GM04503 (cell line): ENCODE measurements at places on chromosomes 3 and 15.

GRCh38 chr15:85412956-85413854 lies 32.8 kb downstream of the AKAP13 start:
- DNase-seq = peak; percentile 36

GRCh38 chr15:73069109-73069508 lies 16.8 kb downstream of the NEO1 start:
- no peak for DNase-seq

DNA sequence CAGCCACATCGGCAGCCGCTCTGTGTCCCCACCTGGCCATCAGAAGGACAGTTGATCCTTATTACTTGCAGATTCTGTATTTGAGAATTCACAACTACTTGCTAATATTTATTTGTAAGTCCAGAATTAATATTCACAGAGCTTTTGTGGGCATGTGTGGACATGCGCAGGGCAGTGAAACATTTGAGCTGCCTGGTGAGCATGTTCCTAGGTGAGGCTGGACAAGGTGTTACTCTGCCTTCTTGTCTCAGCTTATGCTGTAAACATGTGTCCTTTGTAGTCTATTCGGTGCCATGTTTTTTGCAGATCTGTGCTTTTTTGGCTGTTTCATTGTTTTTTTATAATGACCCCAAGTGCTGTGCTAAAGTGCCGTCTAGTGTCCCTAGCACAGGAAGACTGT lies 15.6 kb downstream of the FAH start:
- no peak for DNase-seq

DNA sequence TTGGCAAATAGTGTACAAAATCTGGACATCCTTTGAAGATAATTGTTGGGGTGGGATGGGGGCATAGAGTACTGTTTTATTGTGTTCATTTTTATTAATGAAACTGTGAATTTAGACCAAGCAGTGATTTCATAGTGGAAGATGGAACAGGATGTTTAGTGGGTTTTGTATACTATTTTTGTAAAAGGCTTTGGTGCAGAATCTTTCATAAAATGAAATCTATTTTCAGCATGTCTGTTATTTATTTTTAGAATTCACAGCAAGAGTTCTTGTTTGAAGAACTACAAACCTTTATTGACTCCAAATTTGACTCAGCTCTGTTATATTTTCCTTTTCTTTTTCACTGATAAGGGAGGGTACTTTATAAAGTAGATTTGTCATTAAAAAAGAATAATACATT lies 145.4 kb downstream of the AKAP13 start:
- no peak for DNase-seq

GRCh38 chr3:182118066-182118465 lies 406.3 kb downstream of the SOX2 start:
- DNase-seq = no peak

- DNase-seq = no peak
These were observed 130.5 kb upstream of the BFSP2 start for GRCh38 chr3:133269393-133269792.

GRCh38 chr3:33114622-33115023 lies 809 bp downstream of the CRTAP start:
- DNase-seq = no peak

GRCh38 chr3:16392717-16393116 lies 120.8 kb downstream of the RFTN1 start:
- no peak for DNase-seq

GRCh38 chr3:89032346-89033013 lies 74.9 kb upstream of the EPHA3 start:
- DNase-seq = no peak

DNA sequence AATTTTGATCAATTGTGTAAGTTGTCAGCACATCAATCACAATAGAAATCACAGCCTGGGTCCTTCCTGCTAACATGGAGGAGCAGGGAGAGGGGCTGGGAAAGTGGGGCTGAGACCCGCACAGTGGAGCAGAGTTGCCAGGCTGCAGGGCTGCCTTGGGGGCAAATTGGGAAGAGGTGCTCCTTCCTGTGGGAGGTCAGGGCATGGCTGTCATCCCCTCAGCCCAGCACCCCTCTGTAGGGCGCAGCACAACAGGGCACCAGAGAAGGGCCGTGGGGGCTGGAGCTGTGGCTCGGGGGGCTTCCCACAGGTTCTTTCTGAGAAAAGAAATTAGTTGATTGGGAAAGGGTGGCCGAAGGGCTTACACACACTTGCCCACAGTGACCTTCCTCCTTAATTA lies 126.3 kb downstream of the NSMCE3 start:
- no peak for DNase-seq

- DNase-seq = no peak
These were observed 11.9 kb upstream of the LRTM1 start for GRCh38 chr3:54939557-54940300.
